Large intestine (tissue), 12 donors: ENCODE measurements at places on chromosomes 6 and 20. TPM values are rescaled to one million over a fixed set of nuclear protein-coding genes. Genes with fewer than 3 reads are reported as not detected.

The ACTL10 gene
- polyA plus RNA-seq = 1.4 TPM

The OSER1 gene
- polyA plus RNA-seq = 43.4 TPM

The DDR1 gene
- polyA plus RNA-seq = 150 TPM

- DNase-seq = no peak
Observed at GRCh38 chr20:54320148-54320607, 112.3 kb downstream of the PFDN4 start.

DNA sequence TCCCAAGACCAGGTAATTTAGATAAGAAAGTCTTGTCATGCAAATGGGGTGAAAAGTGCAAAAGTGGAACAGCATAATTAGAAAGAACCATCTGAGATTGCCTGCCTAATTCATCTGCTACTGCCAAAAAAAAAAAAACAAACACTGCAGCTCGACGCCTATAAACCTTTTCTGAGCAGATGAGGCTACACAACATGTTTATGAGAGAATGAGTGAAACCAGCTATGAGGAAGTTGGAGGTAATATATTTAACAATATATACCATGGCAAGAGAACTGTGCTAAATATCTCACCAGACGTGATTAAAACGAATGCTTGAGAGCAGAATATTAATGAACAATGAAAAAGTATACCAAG, 50.0 kb downstream of the LAMA4 start:
- DNase-seq = no peak
